ENCODE measurements at places on chromosomes 3 and 15.

- H3K36me3 ChIP-seq, result no peaks in the 10 kb centered on the region
- peaks cover 8% of the 10 kb centered on the region for H3K4me1 ChIP-seq
These were observed 429.6 kb upstream of the MDFIC2 start for GRCh38 chr3:70742081-70742480.

DNA sequence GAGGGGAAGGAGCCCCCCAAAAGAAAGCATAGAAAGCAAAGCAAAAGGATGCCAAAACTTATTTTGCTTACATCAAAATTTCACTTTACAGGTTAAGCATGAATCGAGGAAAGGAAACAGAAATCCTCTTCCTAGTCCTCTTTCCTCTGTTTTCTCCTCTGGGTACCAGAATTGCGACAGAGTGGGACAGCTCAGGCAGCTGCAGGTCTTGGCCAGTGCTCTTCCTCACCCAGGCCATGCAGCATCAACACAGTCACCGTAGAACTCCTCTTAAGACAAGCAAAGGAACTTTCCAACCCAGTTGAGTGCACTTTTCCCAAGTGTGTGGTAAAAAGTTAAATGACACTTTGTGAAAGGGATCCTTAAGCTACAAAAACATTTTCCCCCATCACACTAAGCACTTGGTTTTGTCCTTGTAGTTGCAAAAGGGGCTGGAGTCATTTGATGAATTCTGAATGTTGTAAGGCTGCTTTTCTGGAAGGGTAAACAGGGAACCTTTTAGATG lies 45.9 kb upstream of the MEX3B start:
- no peak overlapping the region for H3K27ac ChIP-seq
- H3K4me1 ChIP-seq, result no peaks in the 10 kb centered on the region
- no peaks in the 10 kb centered on the region for H3K36me3 ChIP-seq
- no peak for DNase-seq
- no peaks in the 10 kb centered on the region for H3K27me3 ChIP-seq

- H3K36me3 ChIP-seq, result no peaks in the 10 kb centered on the region
- no peak overlapping the region for H3K4me3 ChIP-seq
- H3K4me1 ChIP-seq, result no peaks in the 10 kb centered on the region
- DNase-seq, result no peak
- no peak overlapping the region for H3K27ac ChIP-seq
These were observed 54.6 kb downstream of the SPRED1 start for GRCh38 chr15:38307251-38307650.

DNA sequence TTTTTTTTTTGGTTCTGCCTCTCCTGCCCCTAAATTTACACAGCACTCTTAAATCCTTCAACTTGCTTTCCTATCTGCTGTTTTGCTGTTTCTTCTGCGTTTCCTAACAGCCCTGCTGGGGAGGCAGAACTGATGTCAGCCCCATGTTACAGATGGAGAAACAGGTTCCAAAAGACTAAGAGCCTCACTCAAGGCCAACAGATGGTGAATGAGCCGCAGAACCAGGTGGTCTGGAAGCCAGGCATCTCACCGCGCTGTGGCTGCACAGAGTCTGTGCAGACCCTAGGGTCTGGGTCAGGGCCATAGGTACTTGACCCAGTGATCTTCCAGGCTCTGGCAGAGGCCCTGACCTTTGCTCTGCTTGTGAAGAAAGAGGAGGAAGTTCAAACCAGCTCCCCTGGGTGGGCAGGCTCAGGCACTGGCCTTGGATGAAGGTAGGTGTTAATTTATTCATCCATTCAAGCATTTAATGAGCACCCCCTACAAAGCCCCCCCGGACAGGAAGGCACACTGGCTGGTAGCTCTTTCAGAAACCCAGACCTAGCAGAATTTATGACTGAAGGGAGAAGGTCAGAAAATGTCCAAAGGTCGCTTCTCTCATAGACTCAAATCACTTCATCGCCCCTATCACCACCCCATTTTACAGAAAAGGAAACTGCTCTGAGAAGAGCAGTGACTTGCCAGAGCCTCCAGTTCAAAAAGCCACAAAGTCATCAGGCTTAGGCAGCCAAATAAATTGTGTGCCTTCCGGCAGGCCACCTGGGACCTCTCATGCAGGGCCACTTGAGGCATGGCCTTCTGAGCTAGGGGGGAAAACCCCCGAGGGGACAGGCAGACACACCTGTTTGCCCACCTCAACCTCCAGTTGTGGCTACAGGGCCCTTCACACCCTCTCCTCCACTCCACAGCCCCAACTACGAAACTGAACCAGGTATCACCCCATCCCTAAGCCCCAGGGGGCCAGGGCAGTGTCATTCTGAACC lies 2.7 kb downstream of the CHDH start:
- no peaks in the 10 kb centered on the region for H3K36me3 ChIP-seq
- H3K27me3 ChIP-seq, result no peaks in the 10 kb centered on the region
- peak overlapping the region; percentile 81 for H3K4me3 ChIP-seq
- H3K4me1 ChIP-seq, result peaks cover 32% of the 10 kb centered on the region

DNA sequence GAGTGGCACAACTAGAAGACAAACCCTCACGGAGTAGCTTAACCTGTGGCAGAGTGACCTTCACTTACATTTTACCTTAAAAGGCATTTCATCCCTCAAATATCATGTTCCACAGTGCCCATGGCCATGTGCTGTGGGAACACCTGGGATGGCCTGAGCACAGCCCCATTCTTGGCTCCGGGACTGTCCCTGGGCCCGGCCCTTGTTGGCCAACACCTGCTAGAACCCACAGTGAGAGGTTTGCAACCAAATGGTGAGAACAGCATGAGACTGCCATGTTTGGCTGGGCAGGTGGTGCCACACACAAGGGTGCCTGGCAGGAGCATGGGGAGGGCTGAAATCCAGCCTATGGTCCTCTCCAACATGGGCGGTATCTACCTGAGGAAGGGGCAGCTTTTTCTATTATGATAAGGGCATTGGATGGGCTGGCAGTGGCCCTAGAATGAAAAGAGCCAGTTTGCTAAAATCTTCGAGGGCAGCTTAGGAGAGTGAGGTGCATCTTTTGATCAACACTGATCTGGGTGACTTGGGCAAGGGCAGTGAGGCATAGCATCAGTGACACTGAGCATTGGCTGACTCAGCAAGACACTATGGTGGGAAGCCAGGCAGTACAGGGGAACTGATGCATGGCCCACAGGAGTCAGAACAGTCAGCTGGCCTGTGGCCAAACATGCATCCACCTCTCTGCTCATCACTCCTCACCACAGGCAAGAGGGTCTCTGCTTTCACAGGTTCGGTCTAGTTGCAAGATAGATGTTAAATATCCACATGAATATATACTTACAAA lies 53.9 kb downstream of the SYNM start:
- no peak for DNase-seq
- H3K4me1 ChIP-seq, result peaks cover 29% of the 10 kb centered on the region
- no peak overlapping the region for H3K4me3 ChIP-seq
- no peaks in the 10 kb centered on the region for H3K36me3 ChIP-seq
- H3K27ac ChIP-seq, result no peak overlapping the region

DNA sequence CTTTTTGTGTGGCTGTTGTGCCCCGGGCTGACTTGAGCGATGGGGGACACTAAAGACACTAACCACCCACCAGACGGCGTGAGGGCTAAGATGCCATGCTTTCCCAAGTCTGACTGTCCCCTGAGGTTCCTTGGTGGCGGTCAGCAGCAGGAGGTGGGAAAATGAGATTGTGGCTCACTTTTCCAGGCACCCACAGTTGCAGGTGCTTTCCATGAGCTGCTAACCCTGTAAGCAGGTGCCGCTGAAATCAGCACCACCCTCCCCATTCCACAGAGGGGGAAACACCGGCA lies 17.7 kb downstream of the PRR23E start:
- no peaks in the 10 kb centered on the region for H3K4me1 ChIP-seq
- DNase-seq, result no peak
- no peak overlapping the region for H3K4me3 ChIP-seq
- no peaks in the 10 kb centered on the region for H3K36me3 ChIP-seq

GRCh38 chr15:100940767-100941379 lies 21.7 kb downstream of the LRRK1 start:
- no peaks in the 10 kb centered on the region for H3K27me3 ChIP-seq
- no peaks in the 10 kb centered on the region for H3K36me3 ChIP-seq
- no peak overlapping the region for H3K4me3 ChIP-seq
- no peaks in the 10 kb centered on the region for H3K4me1 ChIP-seq
- DNase-seq, result no peak
- H3K27ac ChIP-seq, result no peak overlapping the region

- no peaks in the 10 kb centered on the region for H3K4me1 ChIP-seq
- H3K4me3 ChIP-seq, result no peak overlapping the region
- no peaks in the 10 kb centered on the region for H3K36me3 ChIP-seq
These were observed 100.8 kb downstream of the DTWD1 start for GRCh38 chr15:49721621-49722020.

DNA sequence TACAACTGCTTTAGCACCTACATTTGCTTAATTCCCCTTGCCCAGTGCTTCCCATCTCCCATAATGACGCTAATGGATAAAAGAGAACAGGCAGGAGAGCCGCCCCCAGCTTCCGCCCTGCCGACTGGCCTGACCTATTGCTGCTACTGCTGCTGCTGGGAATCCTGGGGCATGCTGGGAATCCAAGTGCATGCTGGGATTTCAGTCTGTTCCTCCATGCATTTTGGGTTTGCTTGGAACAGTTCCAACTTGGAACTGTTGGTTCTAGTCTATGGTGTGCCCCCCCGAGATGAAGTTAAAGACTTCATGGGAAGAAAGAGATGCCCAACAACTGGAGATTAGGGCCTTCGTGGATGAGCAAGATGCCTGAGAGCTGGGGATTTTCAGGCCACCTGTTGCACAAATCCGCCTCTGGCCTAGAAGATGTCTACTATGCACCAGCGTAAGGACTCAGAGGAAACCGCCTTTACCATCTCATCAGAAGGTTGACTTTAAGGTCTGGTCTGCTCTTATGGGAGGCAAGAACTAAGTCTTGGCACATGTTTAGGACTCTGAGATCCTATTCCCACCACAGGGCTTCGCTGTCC lies 29.0 kb downstream of the HAPLN3 start:
- H3K4me3 ChIP-seq, result no peak overlapping the region
- no peak for DNase-seq
- H3K27me3 ChIP-seq, result no peaks in the 10 kb centered on the region
- H3K4me1 ChIP-seq, result no peaks in the 10 kb centered on the region
- H3K27ac ChIP-seq, result no peak overlapping the region
- H3K36me3 ChIP-seq, result no peaks in the 10 kb centered on the region

- DNase-seq, result no peak
- no peaks in the 10 kb centered on the region for H3K27me3 ChIP-seq
- H3K4me1 ChIP-seq, result no peaks in the 10 kb centered on the region
- no peaks in the 10 kb centered on the region for H3K36me3 ChIP-seq
- no peak overlapping the region for H3K27ac ChIP-seq
- H3K4me3 ChIP-seq, result no peak overlapping the region
These were observed 312.1 kb upstream of the ROBO1 start for GRCh38 chr3:80079886-80080285.

DNA sequence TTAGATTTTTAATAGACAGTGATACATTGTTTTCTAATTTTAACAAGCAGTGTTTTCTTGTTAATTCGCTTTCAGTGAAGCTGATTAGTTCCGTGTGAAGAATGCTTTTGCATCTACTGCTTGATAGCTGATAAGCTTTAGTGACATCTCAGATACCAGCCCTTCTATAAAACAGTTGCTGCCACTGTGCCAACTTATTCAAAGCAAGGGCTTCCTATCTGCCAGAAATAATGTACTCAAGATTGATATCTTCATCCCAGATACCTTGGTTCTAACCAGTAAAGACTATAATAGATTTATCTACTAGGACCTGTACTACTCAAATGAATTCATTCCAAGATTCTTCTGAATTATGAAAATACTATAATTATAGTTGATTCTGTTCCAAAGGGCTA lies 30.4 kb downstream of the RARB start:
- no peak overlapping the region for H3K4me3 ChIP-seq
- H3K27ac ChIP-seq, result no peak overlapping the region
- H3K27me3 ChIP-seq, result no peaks in the 10 kb centered on the region
- peaks cover 26% of the 10 kb centered on the region for H3K4me1 ChIP-seq
- DNase-seq, result no peak

DNA sequence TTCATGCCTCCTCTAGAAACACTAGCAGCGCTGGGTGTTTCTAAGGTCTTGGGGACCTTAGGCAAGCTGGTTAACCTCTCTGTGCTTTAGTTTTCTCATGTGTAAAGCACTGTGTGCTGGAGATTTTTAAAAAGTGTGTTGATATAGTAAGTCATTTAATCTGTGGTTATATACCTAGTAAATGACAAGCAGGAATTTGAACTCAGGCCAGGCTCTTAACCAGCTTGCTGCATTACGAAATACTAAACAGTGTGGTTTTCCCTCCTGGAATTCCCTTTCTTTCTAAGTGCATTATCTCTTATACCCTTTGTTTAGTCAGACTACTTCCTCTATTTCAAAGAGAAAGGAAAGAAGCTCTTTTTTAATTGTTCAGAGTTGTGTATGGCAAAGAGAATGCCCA lies 26.5 kb downstream of the NEO1 start:
- H3K27me3 ChIP-seq, result no peaks in the 10 kb centered on the region
- H3K4me1 ChIP-seq, result no peaks in the 10 kb centered on the region
- no peak overlapping the region for H3K27ac ChIP-seq
- no peaks in the 10 kb centered on the region for H3K36me3 ChIP-seq
- no peak for DNase-seq

- DNase-seq, result no peak
- H3K4me3 ChIP-seq, result no peak overlapping the region
These were observed 69.7 kb upstream of the POMGNT2 start for GRCh38 chr3:43175541-43175940.

DNA sequence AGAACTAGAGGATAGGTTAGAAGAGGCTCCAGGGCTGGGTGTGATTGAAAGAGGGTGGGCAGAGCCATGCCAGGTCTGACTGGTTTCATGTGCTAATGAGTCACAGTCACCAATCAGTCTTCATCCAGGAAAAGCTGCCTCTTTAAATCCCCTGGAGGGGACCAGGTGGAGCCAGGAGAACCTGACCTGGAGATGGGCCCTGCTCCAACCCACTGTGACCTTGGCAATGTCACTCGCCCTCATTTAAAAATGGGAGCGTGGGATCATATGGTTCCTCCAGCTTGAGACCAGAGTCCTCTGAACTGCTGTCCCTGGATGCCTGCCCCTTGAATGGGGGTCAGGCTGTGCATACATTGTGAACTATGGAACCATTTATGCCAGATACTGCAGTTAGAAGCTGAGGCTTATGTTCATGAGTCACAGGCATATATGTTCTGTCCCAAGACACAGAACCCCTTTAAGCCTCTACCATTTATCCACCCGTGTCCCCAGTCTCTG lies 23.0 kb downstream of the HES1 start:
- H3K27me3 ChIP-seq, result no peaks in the 10 kb centered on the region
- no peaks in the 10 kb centered on the region for H3K36me3 ChIP-seq
- H3K4me1 ChIP-seq, result peaks cover 24% of the 10 kb centered on the region
- no peak overlapping the region for H3K27ac ChIP-seq
- no peak for DNase-seq

- H3K27me3 ChIP-seq, result no peaks in the 10 kb centered on the region
- H3K4me3 ChIP-seq, result no peak overlapping the region
- peaks cover 7% of the 10 kb centered on the region for H3K4me1 ChIP-seq
- H3K27ac ChIP-seq, result no peak overlapping the region
- H3K36me3 ChIP-seq, result no peaks in the 10 kb centered on the region
These were observed 17.4 kb upstream of the NPTN start for GRCh38 chr15:73650416-73651126.
